ENCODE measurements at places on chromosomes 13 and 19.

DNA sequence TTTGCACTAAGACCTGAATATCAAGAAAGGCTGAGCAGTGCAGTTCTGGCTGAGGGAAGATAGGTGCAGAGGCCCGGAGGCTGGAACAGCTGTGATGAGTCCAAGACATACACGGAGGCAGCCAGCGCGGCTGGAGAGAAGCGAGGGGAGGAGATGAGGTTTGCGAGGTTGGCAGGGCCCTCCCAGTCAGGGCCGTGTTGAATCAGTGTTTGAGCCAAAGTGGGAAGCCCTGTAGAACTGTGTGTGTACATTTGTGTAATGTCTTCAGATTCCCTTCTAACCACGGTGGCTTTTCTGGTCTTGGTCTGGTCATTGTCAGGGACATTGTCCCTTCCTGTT, 34.9 kb downstream of the PAK4 start:
- DNase-seq, result no peak

- no peak for DNase-seq
Measured at GRCh38 chr13:98203646-98204326, 26.7 kb upstream of the RNF113B start.

DNA sequence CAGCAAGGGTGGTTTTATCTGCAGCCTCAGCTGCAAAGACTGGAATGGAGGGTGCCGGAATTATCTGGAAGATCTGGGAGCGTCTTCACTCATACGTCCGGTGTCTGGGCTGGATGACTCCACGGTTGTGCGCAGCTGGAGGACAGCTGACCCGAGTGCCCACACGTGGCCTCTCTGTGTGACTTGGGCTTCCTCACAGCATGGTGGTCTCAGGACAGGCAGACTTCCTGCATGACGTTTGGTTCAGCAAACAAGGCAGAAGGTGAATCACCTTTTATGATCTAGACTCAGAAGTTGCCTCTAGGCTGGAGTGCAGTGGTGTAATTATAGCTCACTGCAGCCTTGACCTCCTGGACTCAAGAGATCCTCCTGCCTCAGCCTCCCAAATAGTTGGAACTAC, 33.2 kb downstream of the CACNG6 start:
- DNase-seq, result no peak

DNA sequence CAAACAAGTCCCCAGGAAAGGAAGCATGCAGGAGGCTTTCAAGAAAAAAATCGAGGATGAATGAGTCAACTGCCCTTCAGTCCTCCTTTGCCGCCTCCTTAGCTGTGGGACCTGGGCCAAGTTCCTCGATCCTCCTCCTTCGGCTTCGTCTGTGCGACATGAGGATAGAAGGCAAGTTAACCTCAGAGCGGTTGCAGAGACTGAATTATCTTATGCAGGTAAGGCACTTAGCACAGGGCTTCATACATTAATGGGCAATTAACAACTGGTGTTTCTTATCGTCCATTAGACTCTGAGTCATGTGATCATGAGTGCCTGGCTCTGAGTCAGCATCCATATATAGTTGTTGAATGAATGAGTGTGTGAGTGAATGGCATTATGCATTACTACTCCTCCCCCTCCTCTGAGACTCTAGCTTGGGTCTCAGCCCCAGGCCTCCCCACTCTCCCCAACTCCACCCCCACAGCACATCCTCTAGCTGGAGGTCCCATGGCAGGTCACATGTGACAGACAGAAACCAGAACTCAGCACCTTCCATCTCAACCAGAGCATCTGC, 1.6 kb upstream of the TTC9B start:
- no peak for DNase-seq

DNA sequence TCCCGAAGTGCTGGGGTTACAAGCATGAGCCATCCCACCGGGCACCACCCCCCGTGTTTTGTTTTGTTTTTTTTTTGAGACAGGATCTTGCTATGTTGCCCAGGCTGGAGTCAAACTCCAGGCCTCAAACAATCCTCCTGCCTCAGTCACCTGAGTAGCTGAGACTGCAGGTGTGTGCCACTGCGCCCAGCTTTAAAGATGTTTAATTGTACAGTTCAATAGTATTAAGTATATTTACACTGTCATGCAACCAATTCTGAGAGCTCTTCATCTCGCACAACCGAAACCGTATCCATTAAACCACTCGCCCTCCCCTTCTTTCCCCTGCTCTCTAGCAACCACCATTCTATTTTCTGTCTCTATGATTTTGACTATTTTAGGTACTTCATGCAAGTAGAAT, 15.6 kb downstream of the NUCB1 start:
- no peak for DNase-seq

DNA sequence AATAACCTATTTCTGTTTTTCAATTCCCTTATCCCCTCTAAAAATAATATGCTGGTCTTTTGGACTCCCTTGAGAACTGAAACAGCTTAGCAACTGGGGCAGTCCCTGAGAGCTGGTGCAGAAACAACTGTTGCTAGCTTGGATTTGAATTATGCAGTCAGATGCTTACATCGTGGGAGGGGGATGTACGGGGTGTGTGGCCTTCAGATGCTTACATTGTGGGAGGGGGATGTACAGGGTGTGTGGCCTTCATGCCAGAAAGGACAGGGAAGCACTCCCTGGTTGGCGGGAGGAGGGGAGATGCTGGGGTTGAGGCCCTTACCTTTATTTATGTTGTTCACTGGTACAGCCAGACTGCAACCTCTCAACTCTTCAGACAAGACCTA, 25.6 kb downstream of the LRCH1 start:
- no peak for DNase-seq

- no peak for DNase-seq
Measured at GRCh38 chr13:113405481-113406300, 41.8 kb upstream of the GRTP1 start.

DNA sequence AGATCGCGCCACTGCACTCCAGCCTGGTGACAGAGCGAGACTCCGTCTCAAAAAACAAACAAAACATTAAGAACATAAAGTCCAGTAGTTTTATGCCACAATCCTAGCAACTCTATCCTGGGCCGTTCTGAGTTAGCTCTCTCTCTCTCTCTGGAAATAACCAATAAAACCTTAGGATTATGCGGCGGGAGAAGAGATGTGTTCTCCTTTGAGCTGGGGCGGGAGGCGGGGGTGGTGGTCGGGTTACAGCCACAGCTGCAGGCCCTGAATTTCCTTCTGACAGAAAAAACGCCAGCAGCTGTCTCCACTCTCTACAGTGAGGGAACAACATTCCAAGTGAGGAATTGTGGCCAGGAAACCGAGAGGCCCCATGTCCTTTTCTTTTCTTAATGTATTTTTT, 9.1 kb upstream of the PNMA8A start:
- peak; percentile 13 for DNase-seq

- no peak for DNase-seq
Measured at GRCh38 chr13:24905242-24905641, 141.3 kb downstream of the RNF17 start.

- no peak for DNase-seq
Measured at GRCh38 chr13:25692099-25692498, 320.3 kb downstream of the ATP8A2 start.

DNA sequence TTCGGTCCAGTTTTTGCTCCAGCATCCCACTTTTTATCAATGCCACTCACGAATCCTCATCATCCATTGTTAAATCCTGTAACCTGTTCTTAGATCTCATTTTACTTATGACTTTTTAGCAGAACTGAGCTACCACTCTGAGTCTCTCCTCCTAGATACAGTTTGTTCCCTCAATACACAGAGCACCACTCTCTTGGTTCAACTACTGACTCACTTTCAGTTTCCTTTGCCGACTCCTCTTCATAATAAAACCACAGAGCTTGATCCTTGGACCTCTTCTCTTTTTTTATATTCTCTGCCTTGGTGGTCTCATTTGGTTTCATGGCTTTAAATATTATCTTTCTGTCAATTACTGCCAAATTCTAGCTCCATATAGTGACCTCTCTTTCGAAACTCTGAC, 150.3 kb downstream of the SLITRK5 start:
- DNase-seq, result no peak

DNA sequence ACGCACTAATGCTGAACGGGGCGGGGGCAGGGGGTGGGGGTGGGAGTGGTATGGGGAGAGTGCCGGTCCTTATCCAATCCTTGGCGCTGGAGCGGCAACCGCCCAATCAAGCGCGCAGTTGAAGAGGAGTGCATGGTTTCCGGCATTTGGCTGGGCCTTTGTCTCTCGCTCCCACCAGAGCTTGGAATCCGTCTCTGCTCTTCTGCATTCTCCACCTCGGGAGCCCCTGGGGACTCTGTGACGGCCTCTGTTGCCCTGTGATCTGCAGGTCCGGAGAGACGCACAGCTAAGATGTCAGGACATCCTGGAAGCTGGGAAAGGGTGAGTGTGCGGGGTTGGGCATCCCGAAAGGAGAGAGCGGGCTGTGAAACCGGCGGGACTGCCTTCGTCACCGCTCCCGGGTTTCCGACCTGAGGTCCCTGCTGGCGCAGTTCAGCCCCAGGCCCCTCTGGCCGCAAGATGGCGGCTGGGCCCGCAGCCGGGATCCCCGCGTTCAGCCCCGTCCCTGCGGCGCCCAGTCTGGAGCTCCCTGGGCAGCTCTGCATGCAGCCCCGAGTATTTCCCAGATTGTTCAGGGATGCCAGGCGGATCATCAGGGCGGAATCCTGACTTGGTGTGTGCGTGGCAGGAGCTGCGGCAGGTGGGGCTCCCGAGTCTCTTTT, 53.6 kb upstream of the ZNF254 start:
- peak; percentile 78 for DNase-seq

DNA sequence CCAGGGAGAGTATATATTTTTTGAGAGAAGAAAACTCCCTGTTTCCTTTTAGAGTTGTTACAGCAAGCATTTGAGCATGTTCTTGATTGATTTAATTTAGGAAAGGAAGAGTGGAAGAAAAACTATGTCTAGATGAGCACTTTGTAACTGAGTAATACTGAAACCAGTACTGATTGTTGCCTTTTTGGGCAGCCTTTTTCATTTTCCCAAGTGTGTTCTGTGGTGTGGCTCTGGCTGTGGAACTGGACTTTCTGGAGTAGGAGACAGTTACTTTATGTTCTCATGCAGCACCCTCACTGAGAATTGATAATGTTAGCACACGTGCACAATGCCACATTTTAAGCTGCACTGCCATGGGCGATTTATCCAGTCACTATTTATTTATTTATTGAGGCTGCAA, 211.5 kb downstream of the LMO7 start:
- DNase-seq, result no peak

DNA sequence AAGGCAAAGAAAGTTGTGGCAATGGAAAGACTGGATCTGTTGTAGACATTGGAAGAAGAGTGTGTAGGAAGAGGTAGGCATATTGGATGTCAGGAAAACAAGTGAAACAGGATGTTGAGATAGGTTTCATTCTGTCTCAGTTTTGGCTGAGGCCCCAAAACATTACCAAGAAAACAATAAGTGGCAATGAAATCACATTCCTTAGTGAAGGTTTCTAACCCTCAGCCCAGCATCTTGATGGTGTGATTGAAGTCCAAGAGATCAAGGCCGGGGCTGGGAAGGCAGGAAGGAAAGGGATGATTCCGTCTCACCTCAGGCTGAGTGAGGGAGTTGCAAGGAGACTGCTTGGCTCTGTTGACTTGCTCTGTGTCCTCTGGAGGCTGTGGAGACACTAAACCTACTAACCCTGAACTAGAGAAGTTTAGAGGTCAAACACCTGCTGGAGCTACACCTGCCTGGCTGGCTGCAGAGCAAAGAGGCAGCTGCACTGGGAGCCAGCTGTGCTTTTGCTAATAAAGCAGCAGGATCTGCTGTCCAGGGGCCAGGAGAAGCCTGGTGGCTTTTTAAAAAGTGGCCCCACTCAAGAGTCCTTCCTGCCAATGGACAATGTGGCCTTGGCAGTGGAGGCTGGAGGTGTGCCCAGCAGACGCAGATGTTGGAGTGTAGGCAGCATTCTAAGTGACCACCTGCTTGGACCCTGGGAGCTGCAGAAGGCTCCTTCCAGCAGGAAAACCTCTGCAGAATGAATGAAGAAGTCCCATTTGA, 53.6 kb downstream of the DGKH start:
- no peak for DNase-seq

GRCh38 chr19:42174958-42175734, 42.3 kb downstream of the DEDD2 start:
- no peak for DNase-seq

- DNase-seq, result no peak
Measured at GRCh38 chr13:44374348-44374712, 706 bp downstream of the SERP2 start.

- no peak for DNase-seq
Measured at GRCh38 chr19:38588041-38588440, 29.7 kb downstream of the MAP4K1 start.

- DNase-seq, result no peak
Measured at GRCh38 chr19:50258918-50259372, 55.5 kb downstream of the MYH14 start.

GRCh38 chr13:29906432-29907011, 56.1 kb upstream of the UBL3 start:
- no peak for DNase-seq

DNA sequence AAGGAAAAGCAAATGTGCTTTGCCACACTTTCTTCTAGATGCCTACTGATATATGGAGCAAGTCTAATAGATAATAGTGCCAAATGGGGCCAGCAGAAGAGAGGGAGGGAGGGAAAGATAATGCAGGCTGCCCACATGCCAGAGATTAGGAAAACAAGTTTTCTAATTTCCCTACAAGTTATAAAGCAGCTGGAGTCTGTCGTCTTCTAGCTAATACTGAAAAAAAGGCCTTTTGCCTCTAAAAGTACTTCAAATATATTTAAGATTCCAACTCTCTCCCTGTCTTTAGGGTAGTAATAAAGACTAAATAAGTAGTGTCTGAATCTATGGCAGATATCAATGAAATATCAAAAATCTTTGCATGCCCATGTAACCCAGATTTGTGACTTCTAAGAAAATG, 632.0 kb upstream of the MIR17HG start:
- DNase-seq, result no peak

DNA sequence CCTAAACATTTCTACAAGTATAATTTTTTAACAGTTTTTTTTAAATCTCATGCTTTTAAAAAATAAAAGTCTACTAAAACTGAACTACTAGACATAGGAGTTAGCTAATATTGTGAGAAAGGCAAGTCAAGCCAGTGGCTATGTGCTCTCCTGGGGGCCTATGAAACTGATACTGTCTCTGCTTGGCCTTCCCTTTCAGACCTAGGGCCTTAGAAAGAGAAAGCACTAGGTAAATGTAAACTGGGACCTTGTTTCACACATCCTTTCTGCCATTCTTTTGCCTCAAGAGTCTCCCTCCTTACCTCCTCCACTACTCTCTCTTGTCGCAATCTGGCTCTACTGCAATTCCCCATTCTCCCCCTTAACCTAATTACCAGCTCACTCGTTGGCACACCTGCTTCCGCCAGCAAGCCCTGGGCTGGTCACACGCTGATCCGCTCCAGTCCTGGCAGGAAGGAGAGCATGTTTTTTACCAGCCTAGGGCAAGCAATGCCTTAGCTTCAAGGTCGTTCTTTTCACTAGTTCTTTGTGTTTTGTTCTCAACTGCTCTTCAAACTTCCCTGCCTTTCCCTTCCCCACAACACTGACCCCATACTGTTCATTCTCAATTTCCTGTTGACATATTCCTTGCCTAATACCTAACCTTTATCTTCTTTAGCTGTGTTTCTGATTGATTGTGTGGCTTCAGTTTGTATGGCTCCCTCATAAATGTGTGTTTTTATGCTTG, 23.1 kb downstream of the TBC1D4 start:
- DNase-seq, result no peak

- DNase-seq, result no peak
Measured at GRCh38 chr19:48249502-48250014, 6.2 kb downstream of the CARD8 start.

GRCh38 chr13:59690857-59691500, 472.7 kb downstream of the DIAPH3 start:
- DNase-seq, result no peak
